ENCODE measurements at places on chromosomes 5 and 9. TPM values are rescaled to one million over a fixed set of nuclear protein-coding genes. Genes with fewer than 3 reads are reported as not detected.
A peak's percentile ranks its signal among the peaks of the same experiment; 100 is the strongest.

Gene SHB
- 12.1 TPM for total RNA-seq

GRCh38 chr5:172959824-172960799 lies 888 bp downstream of the RPL26L1 start:
- peak overlapping the region; percentile 67 for H3K4me3 ChIP-seq
- peaks cover 40% of the 10 kb centered on the region for H3K36me3 ChIP-seq
- H3K4me1 ChIP-seq, result peaks cover 55% of the 10 kb centered on the region
- no peaks in the 10 kb centered on the region for H3K27me3 ChIP-seq
- DNase-seq, result peak; percentile 45

DNA sequence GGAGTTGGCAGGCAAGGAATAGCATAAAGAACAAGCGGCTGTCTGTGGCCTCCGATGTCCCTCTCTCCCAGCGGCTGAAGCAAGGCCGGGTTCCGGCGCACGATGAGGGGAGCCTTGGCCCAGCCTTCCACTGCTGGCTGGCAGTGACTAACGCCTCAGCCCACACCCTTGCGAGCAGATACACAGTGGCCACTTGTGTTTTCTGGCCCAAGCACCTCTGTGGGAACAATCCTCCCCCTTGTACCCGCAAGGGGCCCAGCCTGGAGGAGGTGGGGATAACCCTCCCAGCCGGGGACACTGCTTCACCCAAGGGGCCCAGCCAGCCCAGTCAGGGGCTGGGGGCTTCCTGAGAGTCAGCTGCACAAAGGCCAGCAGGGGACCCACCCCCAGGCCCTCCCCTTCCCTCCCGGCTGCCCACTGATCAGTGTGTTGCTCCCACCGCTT lies 23.2 kb downstream of the STK10 start:
- no peak overlapping the region for H3K27ac ChIP-seq
- peaks cover 5% of the 10 kb centered on the region for H3K4me1 ChIP-seq

Gene CCDC192
- total RNA-seq, result not detected

Gene EDIL3
- 290 TPM for total RNA-seq

DNA sequence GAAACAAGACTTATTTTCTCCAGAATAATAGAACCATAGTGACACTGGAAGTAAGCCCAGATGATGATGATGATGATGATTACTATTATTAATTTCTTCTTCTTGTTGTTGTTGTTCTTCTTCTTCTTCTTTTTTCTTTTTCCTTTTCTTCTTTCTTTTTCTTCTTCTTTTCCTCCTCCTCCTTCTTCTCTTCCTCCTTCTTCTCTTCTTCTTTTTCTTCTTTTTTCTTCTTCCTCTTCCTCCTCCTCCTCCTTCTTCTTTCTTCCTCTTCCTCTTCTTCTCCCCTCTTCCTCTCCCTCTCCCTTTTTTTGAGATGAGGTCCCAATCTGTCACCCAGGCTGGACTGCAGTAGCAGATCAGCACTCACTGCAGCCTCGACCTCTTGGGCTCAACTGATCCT lies 40.5 kb upstream of the RUFY1 start:
- 0 out of 2 replicates have a peak, but pooled peaks cover 8% of the 10 kb centered on the region for H3K27me3 ChIP-seq
- no peak overlapping the region for H3K27ac ChIP-seq
- no peaks in the 10 kb centered on the region for H3K4me1 ChIP-seq
- DNase-seq, result no peak
- no peak overlapping the region for H3K4me3 ChIP-seq

Gene MLLT3
- total RNA-seq, result 9.4 TPM
